ENCODE measurements at places on chromosomes 6 and 20. TPM values are rescaled to one million over a fixed set of nuclear protein-coding genes. Genes with fewer than 3 reads are reported as not detected.

GRCh38 chr20:48359692-48360341 lies 468.0 kb downstream of the PREX1 start:
- DNase-seq, result no peak

BTNL2 gene
- total RNA-seq, result 0.26 TPM

- DNase-seq, result no peak
Measured at GRCh38 chr20:62839261-62839660, 22.4 kb downstream of the TCFL5 start.

MOXD1 gene
- 1.6 TPM for total RNA-seq

SSTR4 gene
- total RNA-seq, result not detected

- no peak for DNase-seq
Measured at GRCh38 chr6:87182321-87182720, 27.0 kb downstream of the ZNF292 start.

GRCh38 chr6:84777888-84778287 lies 13.5 kb upstream of the TBX18 start:
- DNase-seq, result no peak
